ENCODE measurements at places on chromosomes 2 and 18. TPM values are rescaled to one million over a fixed set of nuclear protein-coding genes. Genes with fewer than 3 reads are reported as not detected.
A peak's percentile ranks its signal among the peaks of the same experiment; 100 is the strongest.

- DNase-seq, result no peak
Measured at GRCh38 chr2:73740767-73741166, 3.6 kb upstream of the TPRKB start.

SLC19A3 gene
- total RNA-seq, result 1.7 TPM

GRCh38 chr2:110802208-110802932, 70.0 kb downstream of the ACOXL start:
- peak; percentile 70 for DNase-seq

DNA sequence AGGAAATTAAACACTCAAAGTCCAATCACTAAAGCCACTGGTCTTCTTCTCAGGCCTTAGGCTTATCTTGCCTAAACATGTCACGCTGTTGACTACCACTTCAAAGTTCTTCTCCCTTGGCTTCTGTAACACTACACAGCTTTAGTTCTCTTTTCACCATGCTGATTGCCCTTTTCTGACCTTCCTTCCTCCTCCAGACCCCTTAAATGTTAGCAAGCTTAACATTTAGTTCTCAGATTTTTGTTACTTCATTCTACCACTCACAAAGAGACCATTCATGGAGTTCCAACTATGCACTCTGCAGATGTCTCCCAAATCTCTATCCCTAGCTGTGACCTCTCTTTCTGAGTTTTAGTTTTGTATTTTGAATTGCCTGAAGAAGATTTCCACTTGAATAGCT, 64.4 kb downstream of the TTC21B start:
- DNase-seq, result no peak

GRCh38 chr2:178761759-178762371, 45.4 kb downstream of the TTN start:
- peak; percentile 21 for DNase-seq

- DNase-seq, result peak; percentile 30
Measured at GRCh38 chr2:8580316-8581233, 101.3 kb upstream of the ID2 start.

GRCh38 chr18:706405-706804, 6.0 kb downstream of the ENOSF1 start:
- DNase-seq, result no peak

DNA sequence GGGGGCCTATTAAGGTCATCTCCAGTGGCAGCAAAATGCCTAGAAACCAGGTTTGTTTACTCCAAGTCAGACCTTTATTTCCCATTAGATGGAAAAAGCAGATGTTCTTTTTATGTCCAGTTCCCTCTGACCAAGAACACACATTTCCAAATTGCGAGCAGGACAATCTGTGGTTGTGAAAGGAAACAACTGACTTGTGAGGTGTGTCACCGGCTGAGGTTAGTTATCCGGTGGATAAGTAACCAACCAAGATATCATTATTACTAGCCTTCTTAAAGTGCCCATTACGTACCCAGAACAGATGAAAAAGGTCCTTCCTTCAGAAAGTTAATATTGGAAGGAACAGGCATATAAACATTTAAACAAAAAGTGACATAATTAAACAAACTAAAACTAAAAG, 112.9 kb downstream of the THADA start:
- DNase-seq, result no peak

GRCh38 chr2:33213648-33214047, 262.8 kb upstream of the RASGRP3 start:
- no peak for DNase-seq

DNA sequence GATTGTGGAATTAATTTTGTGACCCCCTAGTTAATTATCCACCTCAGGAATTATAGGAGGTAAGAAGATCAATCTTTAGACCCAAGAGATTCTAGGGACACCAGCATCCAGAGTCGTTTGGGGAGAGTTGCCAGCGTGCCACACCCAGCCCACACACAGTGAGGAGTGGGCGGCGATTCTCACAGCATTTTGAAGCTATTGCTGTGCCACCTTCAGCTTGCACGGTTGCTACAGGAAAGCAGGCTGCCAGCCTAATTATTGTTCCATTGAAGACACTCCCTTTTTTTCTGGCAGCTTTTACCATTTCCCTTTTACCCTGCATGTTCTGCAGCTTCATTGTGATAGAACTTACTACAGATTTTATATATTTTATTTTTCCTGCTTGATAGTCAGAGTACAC, 13.1 kb upstream of the MYL12A start:
- no peak for DNase-seq

DSC1 gene
- 0.04 TPM for total RNA-seq

DNA sequence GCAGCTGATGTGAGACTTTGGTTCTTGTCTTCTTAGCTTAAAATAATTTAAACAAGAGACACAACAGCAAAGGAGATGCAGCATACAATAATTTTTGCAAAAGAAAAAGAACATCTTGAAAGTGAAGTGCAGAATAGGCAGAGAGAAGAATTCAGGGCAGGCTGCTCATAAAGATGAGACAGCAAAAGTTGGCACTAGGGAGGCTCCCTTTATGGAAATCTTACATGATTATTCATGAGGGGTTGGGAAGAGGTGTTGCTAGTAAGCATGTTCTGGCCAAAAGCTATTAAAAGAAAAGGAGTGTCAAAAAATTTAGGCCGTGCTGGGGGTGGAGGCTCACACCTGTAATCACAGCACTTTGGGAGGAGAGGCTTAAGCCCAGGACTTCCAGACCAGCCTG, 4.2 kb upstream of the ALPP start:
- DNase-seq, result no peak

DNA sequence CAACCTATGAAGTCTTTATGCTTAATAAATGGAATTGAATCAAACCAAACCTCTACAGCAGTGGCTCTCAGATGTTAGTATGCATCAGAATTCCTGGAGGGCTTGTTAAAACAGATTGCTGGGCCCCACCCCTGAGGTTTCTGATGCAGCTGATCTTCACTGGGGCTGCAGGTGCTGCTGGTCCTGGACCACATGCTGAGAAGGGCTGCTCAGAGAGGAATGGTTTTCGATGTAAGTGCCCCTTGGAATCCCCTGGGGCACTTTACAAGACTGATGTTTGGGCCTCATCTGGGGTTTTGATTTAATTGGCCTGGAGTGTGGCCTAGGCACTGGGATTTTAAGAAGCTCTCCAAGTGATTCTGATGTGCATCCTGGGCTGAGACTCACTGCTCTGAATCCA, 403.8 kb upstream of the HS6ST1 start:
- no peak for DNase-seq

DNA sequence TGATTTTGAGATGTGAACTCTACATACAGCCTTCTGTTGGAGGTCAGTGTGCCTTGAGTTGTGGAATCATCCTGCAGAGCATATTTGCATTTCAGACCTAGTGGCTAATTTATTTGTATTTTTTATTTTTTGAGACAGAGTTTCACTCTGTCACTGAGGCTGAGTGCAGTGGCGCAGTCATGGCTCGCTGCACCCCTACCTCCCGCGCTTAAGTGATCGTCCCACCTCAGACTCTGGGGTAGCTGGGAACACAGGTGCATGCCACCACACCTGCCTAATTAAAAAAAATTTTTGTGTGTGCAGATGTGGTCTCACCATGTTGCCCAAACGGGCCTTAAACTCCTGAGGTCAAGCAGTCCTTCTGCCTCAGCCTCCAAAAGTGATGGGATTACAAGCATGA, 104.4 kb downstream of the ASXL3 start:
- DNase-seq, result no peak

- DNase-seq, result no peak
Measured at GRCh38 chr18:67600181-67601180, 84.0 kb upstream of the DSEL start.

DNA sequence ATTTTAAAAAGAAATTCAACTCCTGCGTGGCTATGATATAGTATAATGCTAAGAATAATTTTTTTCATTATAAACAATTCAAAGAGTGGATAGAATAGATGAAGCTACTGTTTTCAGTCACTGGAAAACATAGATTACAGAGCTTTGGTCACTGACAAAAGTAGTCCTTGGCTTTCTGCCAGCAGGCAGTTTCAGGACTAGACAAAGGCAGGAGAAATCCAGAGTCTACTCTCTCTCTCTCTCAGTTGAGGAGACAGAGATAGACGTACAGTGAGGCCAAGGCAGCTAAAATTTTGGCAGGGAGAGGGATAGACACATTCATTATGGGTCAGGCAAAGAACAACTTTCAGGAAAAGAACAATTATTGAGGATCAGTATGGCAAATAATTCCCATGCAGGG, 491.4 kb upstream of the CRIM1 start:
- DNase-seq, result no peak

PTPRN gene
- 2.0 TPM for total RNA-seq

FOXD4L1 gene
- not detected for total RNA-seq

PRKAG3 gene
- total RNA-seq, result not detected

BUB1 gene
- total RNA-seq, result 169 TPM

DNA sequence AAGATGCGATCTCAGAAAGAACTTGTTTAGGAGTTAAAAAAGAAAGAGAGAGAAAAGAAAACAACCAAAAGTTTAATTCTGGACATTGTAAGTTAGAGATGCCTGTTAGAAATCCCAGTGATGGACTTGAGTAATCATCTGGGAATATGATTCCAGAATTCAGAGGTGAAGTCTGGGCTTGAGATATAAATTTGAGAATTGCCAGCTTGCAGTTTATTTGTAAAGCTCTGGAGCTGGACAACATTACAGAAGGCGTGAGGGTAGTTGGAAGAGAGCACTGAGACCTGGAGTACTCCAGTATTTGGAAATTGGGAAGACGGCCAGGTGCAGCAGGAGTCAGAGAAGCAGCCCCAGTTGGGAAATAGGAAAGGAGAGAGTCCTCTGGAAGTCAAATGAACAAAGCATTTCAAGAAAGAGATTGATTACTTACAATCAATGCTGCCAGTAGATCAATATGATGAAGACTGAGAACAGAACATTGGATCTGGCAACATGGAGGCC, 128.8 kb upstream of the ARHGAP28 start:
- no peak for DNase-seq

- no peak for DNase-seq
Measured at GRCh38 chr2:64641599-64641998, 12.1 kb downstream of the SERTAD2 start.

- peak; percentile 26 for DNase-seq
Measured at GRCh38 chr2:75403991-75404428, 156.7 kb downstream of the EVA1A start.

DNA sequence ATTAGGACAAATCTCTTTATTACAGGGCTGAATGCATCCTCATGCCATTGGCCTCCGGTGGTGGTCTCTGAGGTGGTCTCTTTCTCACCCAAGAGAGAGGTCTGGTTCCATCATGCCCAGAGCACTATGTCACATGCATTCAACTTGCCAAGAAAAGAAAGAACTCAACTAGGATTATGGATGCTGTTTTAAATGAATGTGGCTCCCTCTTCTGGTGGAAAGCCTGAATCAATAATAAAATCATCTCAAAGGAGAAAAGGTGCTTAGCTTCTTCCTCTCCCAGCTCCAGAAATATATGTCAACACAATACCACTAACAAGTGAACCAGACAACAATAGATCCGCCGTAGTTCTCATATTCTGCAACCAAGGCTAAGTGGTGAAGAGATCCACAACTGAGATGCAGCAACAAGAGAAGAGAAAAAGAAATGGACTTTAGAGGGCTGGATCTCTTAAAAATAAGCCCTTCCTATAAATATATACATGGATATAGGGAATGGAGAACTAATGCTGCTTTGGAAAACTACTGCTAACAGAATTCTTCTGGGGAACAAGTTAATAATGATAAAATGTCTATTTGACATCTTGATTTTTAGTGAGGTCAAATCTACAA, 396.8 kb downstream of the NCKAP5 start:
- DNase-seq, result peak; percentile 31

GRCh38 chr2:241936457-241937133, 67.1 kb downstream of the RTP5 start:
- peak; percentile 39 for DNase-seq

DNA sequence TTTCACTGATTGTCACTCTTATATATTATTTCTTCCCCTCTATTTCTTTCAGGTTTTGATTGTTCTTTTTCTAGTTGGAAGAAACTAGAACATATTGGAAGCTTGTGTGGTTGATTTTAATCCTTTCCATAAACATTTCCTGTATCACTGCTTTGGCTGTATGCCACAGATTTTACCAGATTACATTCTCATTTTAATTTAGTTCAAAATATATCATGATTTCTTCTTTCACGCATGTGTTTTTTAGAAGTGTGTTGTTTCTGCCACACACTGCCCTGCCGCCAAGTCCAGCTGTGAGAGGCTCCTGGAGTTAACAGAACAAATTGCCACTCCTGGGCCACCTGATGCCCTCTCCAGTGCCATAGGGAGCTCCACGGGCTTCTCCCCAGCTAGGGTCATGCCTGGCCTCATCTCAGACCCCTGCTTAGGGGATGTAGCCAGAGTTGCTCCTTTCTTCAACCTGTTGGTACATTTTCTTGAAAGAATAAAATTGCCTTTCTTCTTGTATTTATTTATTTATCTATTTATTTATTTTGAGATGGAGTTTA, 206.2 kb upstream of the COPS8 start:
- DNase-seq, result no peak

GRCh38 chr2:26700078-26700477, 7.6 kb downstream of the KCNK3 start:
- no peak for DNase-seq

- no peak for DNase-seq
Measured at GRCh38 chr2:57314682-57315081, 731.9 kb upstream of the VRK2 start.
